ENCODE measurements at places on chromosomes 1 and 21. TPM values are rescaled to one million over a fixed set of nuclear protein-coding genes. Genes with fewer than 3 reads are reported as not detected.

DNA sequence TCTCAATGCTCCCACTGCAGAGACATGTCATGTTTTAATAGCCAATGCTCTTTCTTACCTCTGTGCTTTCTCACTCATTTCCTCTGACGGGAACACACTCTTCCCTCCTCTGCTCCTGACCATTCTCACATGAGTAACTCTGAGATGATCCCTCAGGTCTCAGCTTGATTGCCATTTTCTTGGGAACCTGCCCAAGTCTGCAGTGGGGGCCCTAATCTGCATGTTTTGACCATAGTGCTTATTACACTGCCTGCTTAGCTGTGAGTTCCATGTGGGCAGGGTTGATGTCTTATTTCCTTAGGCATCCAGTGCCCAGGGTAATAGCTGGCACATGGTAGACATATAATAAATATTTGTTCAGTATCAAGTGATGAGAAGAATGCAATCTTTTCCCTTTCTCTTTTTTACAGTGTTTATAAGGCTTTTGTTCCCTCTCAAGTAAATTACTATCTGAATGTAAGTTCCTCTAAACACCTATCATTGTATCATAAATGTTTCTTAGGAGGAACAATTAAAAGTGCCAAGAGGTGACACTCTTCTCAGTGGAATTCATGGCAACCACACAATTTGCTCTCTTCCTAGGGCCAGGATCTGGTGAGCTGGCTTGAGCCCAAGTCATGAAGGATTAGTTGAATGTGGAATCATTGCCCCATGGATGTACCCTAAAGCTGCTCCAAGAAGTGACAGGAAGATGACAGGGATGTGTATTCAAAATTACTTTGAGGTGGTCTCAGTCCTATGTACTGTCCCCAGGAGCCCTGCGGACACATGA, 485.4 kb upstream of the USP24 start:
- DNase-seq: no peak

DNA sequence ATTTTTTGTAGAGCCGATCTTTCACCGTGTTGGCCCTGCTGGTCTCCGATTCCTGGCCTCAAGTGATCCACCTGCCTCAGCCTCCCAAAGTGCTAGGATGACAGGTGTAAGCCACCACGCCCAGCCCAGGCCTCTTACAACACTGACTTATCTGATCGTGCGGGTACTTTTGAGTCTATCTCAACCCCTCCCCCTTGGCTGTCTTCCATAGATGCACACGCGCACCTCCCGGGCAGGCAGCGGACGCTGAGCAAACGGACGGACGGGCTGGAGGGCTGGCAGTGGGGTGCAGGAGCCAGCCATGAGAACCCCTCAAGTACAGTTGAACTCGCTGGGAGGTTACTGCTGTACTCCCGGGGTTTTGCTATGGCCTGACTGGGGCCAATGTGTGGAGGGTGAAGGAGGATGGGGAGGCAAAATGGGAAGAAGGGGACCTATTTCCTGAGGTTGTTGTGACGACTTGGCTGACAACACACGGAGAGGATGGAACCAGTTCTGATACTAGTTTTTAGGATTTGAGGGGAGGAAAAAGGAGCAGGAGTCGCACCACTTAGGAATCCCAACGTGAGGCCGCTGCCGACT, 959 bp downstream of the CD58 start:
- no peak for DNase-seq

LBR gene
- 51.7 TPM for total RNA-seq

GRCh38 chr1:113855630-113856400, 15.7 kb downstream of the PTPN22 start:
- no peak for DNase-seq

VWA5B1 gene
- not detected for total RNA-seq

CELA2B gene
- total RNA-seq: not detected

DNA sequence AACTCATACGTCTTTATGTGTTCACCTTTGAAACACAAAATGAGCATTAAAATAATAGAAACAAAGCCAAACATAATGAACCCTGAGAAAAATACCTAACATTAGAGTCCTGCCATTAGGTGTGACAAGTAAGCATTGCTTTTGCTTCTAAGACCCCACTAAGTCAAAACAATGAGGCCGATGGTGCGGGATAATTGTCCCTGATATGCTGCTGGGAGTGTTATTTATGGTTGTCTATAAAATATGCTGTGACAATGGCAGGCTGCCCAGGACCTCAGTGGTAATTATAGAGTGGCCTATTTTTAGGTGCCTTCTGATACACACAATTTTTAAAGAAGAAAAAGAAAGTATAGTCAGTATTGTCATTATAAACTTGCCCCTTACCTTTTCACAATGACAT, 1423.1 kb downstream of the AMY1C start:
- DNase-seq: no peak

DNA sequence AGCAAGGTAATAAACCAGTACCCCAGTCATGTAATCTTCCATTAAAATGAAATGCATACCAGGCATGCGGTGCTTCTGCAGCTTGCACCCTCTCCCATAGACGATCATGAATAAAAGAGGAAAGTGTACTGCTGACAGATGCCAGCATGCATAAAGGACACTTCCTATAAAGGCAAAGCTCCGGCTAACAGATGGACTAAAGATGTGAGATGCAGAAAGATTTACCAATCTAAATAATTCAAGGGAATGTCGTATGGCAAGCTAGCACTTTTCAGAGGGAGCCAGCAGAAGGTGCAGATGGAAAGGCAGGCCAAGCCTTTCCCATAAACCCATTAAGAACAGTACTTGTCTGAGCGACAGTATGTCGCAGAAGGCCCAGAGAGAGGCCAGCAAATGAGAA, 542.0 kb downstream of the NUF2 start:
- DNase-seq: no peak

DCST2 gene
- 0.12 TPM for total RNA-seq

All from epithelial cell of proximal tubule (primary cell).